ENCODE measurements at places on chromosomes 2 and 18. TPM values are rescaled to one million over a fixed set of nuclear protein-coding genes. Genes with fewer than 3 reads are reported as not detected.

Gene SNRPD1
- 24.7 TPM for total RNA-seq

Gene ALK
- total RNA-seq, result 0.16 TPM

DNA sequence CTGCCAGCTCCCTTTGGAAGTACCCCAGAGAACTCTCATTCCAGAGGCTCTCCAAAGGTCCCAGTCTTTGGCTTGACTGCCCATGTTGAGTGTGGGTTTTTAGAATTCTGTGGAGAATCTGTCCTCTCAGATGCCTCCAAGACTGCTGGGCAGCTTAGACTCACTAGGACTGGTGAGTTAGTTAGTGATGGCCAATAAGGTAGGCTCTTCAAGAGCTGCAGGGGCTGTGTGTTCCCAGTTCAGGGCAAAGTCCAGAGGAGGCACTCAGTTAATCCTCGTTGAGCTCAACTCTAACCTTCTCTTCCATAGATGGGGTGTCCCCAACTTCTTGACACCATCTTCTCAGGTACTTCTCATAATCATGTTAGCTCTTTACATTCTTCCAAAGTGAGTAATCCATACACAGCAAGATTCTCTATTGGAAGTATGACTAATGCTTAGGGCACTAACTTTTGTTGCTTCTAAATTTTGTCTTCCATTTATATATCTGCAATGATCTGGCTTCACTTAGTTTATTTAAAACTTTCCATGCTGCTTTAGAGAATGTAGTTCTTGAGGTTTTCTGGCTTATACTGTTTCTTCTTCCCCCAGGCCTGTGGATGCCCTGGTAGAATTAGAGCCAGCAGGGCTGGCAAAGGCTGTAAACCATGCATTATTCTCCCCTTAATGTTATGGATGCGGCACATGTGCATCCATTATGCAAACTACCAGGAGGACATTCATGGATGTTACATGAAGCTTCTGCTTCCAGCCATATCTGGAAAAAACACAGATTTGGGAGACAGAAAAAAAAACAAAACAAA lies 88.9 kb downstream of the POLE4 start:
- DNase-seq, result no peak

DNA sequence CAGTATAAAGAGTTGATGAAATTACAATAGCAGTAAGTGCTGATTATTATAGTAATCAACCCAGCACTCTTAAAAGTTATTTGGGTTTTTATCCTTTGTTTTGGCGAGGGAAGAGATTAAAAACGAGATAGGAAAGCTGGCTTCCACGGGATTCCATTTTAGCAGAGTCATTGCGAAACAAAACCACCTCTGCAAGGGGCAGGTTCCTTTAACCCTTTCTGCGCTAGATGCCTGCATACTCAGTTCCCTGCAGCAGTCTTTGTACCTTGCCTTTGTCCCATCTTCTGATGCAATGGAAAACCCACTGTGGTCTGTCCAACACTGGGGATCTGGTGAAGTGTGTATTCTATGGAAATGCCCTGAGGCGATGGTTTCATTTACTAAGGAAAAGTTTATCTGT lies 2.7 kb downstream of the YPEL5 start:
- DNase-seq, result no peak

DNA sequence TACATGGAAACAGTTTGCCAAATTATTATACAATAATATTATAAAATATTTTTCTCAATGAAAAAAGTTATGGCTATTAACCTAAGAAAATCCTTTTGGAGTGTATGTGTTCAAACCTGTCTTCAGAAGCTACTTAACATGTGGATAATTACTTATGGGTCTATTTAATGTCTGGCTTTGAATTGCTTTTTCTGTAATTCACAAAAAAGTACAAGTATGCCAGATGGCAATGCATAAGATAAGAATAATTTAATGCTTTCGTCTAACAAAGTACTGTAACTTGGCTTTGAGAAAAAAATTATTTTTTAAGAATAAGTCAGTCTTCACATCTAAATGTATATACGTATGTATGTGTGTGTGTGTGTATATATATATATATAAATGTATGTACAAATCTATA lies 1073.0 kb downstream of the TDRD15 start:
- no peak for DNase-seq

DNA sequence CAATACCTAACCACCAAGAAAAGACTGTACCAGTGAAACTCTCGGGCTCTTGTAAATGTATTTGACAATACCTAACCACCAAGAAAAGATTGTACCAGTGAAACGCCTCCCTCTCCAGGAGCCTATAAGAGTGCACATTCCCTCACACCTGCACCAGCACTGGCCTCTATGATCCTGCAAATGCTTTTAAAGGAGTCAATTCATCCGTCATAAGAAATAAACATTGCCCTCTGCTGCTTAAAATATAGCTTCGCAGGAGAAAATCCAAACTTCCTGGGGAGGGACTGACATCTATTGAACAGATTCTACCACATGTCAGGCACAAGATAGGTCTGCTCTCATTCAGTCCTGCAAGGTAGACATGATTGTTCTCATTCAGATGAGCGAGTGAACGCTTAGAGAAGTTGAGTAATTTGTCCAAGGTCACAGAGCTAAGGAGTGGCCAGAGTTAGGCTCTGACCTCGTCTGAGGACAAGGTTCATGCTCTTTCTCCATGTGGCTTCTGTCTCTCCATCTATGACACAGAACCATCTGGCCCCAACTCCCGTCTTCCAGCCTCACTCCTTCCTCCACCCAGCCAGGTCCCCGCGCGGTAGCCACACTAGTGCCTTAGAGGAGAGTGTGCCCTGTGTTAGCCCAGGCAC lies 38.7 kb downstream of the MCFD2 start:
- DNase-seq, result no peak

DNA sequence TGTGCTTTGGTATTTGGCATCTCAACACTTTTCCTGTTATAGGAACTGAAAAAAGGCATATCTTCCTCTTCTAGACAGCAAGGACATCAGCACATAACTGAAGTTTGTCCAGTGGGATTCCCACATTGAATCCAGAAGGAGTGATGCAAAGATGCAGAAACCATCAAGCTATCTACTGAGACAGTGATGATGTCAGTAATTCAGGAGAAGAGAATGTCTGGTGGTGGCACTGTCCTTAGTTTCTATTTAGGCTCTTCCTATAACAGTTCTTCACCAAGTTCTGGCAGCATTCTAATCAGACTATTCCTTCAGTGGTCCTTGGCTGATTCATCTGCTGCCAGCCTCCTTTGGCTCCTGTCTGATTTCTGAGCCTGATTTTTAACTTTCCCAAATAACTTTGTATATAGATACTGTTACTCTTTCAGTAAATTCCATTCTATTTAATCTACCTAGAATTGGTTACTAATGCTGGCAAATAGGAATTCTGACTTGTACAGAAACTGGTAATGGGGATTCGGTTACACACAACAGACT lies 56.6 kb upstream of the AGPS start:
- no peak for DNase-seq

DNA sequence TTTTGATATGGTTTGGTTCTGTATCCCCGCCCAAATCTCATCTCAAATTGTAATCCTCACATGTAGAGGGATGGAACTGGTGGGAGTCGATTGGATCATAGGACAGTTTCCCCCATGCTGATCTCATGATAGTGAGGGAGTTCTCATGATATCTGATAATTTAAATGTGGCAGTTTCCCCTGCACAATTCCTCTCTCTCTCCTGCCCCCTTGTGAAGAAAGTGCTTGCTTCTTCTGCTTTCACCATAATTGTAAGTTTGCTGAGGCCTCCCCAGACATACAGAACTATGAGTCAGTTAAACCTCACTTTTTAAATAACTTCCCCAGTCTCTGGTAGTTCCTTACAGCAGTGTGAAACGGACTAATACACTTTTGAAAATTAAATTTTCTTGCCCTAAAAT lies 12.3 kb upstream of the KCNJ3 start:
- DNase-seq, result no peak

- peak; percentile 24 for DNase-seq
These were observed 386.9 kb downstream of the FIGN start for GRCh38 chr2:163348857-163349380.

DNA sequence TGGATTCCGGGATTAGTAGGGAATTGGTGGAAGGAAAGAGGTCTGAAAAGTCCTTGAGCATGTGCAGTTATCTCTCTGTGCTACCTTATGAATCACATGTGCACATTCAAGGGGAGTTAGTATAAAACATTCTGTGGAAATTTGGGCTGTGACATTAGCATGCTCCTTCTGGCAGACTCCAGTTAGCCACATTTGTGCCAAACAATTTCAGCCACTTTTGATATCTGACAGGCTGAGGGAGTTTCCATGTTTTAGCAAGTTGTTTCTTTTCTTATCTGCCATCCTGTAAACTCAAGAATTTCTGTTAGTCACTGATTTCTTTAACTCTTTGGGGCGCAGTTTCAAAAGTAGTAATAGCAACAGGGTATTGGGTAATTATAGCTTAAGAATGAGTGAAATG lies 28.3 kb upstream of the GYPC start:
- DNase-seq, result no peak

DNA sequence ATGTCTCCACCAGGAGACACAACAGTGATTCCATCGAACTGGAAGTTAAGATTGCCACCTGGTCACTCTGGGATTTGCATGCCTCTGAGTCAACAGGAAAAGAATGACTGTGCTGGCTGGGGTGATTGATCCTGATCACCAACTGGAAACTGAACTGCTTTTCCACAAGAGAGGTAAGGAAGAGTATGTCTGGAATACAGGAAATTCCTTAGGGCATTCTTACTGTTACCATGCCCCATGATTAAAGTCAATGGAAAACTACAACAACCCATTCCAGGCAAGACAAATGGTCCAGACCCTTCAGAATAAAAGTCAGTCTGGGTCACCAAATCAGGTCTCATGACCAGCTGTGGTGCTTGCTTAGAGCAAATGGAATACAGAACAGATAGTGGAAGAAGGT lies 12.0 kb upstream of the DDX1 start:
- DNase-seq, result no peak

DNA sequence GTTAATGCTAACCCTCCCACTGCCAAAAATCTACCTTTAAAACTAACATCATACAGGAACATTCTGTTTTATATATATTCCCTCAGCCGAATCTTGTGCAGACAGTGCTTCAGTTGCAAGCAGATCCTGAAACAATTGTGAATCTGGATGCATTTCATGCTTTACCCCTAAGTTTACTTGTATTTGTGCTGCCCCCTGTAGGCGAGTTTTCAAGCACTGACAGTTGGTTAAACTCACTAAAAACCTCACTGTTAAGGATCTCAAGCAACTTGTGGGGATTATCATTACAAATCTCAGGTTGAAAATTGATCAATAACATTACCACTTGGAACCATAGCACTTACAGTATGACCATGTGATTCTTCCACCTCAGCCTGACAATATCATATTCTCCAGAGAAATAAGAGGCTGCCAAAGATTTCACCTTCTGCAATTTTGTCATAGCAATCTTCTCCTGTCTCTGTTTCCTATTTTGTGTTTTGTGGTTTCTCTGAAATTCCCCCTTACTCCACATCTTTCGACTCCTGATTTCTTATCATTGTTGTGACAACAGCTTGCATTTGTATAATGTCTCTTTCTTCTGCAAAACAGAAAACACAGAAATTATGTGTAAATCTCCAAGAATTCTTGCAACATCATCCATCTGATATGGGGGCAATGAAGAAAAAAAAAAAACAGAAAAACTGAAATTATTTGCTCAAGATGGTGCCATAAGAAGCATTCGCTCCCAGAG lies 354.6 kb upstream of the SETBP1 start:
- DNase-seq, result peak; percentile 42

- no peak for DNase-seq
These were observed 3.2 kb downstream of the TMEM182 start for GRCh38 chr2:102765061-102765460.

DNA sequence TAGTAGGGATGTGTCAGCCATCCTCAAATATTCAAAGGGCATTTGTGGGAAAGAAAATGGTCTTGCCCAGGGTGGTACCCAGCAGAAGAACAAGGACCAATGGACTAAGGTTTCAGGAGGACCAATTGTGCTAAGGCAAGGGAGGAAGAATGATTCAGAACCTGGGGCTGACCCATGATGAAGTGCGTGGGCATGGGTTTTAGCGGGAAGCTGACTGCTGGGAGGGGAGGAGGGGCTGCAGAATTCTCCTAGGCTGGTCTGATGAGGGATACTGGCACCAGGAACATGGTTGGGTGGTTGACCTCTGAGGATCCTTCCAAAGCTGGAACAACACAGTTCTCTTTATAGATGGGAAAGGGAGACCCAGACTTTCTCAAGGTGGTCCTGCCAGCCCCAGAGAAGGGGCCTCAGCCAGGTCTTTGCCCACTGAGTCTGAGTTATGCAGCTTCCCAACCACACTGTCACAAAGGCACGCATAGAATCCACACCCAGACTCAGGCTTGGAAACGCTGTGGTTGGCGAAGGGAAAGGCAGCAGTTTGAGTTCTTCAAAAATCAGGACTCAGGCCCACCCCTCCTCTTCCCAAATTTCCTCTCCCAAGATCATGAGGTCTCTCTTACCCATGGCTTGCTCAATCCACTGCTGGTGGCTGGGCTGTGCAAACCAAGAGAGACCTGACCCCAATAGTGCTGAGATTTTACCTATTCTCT lies 37.3 kb downstream of the MARCO start:
- DNase-seq, result no peak

- no peak for DNase-seq
These were observed 72.2 kb downstream of the XRCC5 start for GRCh38 chr2:216181351-216181750.

GRCh38 chr2:184463102-184463865 lies 135.0 kb upstream of the ZNF804A start:
- no peak for DNase-seq

DNA sequence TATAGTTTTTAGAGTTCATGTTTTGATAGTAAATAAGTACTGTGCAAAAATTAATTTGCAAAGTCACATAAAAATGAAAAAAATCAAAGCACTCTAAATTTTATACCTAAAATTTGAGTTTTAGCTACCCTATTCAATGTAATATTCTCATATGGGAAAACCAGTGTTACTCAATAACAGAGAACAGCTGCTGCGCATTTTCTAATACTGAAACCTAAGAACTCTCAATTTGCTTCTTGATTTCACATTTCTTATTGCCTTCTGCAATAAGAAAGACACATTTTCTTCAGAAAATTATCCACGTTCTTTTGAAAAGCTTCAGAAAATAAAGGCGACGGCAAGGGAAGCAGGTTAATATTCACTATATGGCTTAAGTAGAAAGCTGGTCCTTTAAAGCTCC lies 199.1 kb upstream of the CCDC150 start:
- no peak for DNase-seq

DNA sequence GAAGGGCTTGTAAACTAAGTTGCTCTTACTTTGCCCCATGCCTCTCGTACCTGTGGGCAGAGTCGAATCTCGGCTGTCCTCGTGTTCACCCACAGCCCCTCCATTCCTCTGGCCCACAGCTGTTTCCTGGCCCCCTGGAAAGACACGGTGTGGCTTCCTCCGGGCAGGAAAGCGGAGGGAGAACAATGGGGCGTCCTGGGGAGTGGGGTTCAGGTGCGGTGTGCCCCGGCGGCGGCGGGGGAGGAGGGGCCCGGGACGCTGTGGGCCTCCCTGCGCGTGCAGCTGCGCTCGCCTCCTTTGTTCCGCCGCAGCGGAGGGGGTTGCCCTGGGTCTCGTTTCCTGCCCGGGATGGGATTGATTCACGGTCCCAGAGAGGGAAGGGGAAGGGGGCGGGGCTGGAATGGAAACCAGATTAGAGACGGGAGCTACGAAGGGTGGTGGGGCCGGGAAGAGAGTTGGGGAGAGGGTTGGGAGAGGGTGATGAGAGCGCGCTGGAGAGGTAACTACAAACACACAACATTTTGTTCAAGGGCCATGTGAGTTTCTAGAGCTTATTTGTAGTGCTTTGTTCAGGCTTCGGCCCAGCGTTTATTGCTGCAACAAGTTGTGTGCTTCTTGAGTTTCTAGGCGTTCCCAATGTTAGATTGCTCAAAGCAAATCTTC lies 796 bp downstream of the MYO1B start:
- DNase-seq, result peak; percentile 76

Data from Right ventricle myocardium superior (tissue), 1 donor.